Foreskin fibroblast (primary cell): ENCODE measurements at places on chromosomes 16 and 17.

GRCh38 chr17:35252651-35253050 is 9.8 kb downstream of the SLFN5 start:
- no peak for DNase-seq

DNA sequence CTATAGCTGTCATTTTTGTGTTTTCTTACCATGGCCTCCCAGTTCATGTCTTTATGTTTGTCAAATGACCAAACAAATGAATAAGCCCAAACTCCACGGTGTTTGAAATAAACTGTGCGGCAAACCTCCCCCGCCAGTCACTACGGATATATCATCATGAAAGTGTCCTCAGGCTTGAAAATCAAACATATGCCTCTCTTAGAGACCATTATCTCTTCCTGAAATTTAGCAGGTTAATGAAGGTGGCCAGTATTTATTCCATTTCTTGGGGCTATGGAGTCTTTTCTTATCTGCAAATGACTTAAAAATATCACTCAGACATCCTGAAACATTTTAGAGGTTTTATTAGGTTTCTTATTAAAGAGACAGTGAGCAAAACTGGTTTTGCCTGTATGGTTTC is 610.3 kb upstream of the CDH5 start:
- DNase-seq: no peak

GRCh38 chr17:64492481-64493109 is 4.3 kb downstream of the POLG2 start:
- peak; percentile 52 for DNase-seq

DNA sequence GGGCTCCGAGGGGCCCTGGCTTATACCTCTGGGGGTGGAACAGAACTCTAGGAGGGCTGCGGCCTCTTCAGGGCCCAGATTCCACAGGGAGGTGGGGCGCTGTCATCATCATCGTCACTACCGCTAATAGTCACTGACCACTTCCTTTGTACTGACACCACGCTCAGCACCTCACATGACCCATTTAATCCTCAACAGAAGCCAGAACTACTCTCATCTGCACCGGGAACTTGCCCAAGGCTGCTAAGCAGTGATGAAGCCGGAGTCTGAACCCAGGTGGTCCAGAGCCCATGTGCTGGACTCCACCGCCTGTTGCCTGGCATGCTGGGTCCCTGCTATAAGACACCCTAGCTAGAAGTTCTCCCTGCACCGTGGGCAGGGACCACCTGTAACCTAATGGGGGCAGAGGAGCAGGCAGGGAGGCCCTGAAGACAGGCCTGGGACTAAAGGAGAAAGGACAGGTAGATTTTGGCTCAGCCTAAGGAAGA is 12.0 kb downstream of the UNC13D start:
- DNase-seq: peak; percentile 69

DNA sequence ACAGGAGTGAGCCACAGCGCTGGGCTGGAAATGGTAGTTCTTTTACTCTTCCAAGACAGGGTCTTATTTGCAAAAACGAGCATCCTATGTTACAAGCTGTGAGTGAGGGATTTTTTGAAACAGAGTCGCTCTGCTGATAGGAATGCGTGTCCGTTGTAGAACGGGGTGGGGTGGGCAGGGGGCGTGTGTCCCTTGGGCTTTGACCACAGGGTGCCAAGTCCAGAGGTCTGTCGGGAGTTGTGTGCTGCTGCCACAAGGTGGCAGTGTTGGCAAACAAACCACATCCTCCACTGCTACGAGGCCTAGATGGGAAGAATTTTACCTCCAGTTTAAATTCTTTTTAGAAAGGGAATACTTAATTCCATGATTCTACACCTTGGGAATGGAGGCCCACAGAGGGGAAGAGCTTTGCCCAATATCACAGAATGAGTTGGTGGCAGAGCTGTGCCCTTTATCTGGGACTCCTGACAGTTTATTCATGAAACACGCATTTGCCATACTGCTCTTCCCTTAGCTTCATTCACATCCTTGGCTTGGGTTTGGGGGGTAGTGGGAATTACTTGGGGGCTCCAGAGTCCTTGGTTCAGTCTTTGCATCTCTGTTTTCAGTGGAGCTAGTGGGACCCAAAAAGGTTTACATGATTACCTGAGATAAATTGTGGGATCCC is 30.6 kb upstream of the ETV4 start:
- DNase-seq: peak; percentile 56

DNA sequence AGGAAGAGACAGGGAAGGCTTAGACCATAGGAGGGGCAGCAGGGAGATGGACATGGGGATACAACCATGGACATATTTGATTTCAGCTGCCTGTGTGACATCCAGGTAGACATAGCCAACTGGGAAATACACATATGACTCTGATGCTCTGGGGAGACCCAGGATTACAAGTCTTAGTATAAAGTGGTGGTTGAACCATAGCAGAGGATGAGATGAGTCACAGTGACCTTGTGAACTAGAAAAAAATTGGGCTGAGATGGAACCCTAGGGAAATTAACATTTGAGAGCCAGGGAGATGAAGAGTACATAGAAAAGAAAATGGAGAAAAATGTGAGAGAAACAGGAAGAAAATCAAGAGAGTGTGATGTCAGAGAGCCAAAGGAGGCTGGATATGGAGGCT is 10.2 kb downstream of the MARCHF10 start:
- DNase-seq: no peak

DNA sequence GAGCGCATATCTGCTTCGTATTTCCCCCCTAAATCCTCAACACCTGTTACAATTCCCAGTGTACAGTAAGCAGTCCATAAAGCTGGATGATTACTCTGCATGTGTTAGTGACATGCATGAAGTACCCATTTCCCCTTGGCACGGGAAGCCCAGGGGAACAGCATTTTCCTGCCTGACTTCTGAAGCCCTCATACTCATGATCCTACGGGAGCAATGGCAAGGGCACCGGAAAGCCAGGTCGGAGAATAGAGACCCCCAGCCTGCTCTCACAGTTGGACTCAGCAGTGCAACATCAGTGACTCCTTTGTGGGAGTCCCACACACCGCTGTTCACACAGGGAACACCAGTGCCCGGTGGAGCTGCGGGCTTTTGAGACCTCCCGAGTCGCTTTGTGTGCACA is 336.9 kb downstream of the CDH13 start:
- DNase-seq: no peak

DNA sequence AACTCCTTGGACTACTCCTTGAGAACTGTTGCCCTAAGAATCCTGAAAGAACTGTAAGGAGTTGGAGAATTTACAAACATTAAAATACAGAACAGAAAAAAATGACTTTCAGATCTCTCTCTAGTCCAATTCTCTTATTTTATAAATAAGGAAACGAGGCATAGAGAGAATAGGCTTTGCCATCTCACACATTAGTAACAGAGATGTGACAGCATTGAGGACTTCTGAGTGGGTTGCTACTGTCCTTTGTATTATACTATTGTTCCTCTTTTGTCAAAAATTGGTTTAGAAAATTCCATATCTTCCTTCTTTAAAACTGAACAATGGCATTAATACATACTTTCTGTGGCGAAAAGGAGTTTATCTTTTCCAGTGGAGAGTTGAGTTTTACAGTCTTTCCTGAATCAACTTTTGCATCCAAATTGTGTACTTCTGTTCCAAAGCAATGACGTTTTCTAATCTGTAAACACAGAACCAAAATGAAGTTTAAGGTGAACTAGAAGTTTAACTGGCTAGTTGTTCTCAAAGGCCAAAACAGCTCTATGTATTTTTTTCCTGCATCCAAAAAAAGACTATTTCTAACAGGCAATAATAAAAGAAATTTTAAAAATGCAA is 16.5 kb downstream of the BRIP1 start:
- no peak for DNase-seq

GRCh38 chr17:43439041-43439440 is 40.2 kb downstream of the ARL4D start:
- no peak for DNase-seq

- DNase-seq: peak; percentile 76
These were observed 1.1 kb downstream of the RAI1 start for GRCh38 chr17:17682293-17682736.

DNA sequence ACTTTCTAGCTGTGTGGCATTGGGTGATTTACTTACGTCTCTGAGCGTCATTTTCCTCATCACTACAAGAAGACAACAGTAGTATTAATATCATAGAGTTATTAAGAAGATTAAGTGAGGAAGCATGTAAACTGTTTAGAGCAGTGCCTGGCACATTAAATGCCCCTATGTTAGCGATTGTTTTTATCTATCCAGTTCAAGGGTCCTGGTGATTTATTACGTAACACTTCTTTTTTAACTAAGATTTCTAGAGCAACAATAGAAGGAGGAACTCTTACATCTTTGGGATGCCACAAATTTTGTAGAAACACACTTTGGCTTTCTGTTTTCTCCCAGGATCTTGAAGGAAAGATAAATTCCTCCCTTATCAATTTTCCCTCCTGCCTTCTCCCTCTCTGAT is 3.3 kb upstream of the GAS7 start:
- no peak for DNase-seq

- DNase-seq: peak; percentile 54
These were observed 1.2 kb upstream of the NFATC3 start for GRCh38 chr16:68083861-68084503.

DNA sequence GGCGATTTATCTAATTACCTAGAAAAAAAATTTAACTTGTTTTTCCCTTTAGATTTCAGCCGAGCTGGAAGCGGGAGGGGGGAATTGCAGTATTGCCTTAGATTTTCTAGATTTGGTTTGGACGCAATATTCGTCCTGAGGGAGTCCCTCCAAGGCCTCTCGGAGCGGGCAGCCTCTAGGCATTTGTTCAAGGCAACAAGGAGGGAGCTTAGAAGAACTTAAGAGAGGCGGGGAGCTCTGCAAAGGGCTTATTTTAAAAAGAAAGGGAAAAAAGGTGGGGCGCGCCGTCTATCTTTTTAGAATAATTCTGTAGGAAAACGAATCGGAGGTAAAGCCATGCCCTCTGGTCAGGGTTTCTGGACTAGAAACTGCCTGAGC is 407 bp upstream of the TMEM94 start:
- DNase-seq: no peak

- DNase-seq: peak; percentile 62
These were observed 133.7 kb upstream of the HS3ST3A1 start for GRCh38 chr17:13735444-13735843.

GRCh38 chr16:54062361-54063278 is 224.0 kb downstream of the IRX3 start:
- DNase-seq: peak; percentile 15
